ENCODE measurements at places on chromosomes 2 and 18. TPM values are rescaled to one million over a fixed set of nuclear protein-coding genes. Genes with fewer than 3 reads are reported as not detected.

GRCh38 chr2:69890881-69891280 lies 2.9 kb upstream of the SNRNP27 start:
- no peak for DNase-seq

ALPI gene
- not detected for total RNA-seq

HOXD10 gene
- not detected for total RNA-seq

DNA sequence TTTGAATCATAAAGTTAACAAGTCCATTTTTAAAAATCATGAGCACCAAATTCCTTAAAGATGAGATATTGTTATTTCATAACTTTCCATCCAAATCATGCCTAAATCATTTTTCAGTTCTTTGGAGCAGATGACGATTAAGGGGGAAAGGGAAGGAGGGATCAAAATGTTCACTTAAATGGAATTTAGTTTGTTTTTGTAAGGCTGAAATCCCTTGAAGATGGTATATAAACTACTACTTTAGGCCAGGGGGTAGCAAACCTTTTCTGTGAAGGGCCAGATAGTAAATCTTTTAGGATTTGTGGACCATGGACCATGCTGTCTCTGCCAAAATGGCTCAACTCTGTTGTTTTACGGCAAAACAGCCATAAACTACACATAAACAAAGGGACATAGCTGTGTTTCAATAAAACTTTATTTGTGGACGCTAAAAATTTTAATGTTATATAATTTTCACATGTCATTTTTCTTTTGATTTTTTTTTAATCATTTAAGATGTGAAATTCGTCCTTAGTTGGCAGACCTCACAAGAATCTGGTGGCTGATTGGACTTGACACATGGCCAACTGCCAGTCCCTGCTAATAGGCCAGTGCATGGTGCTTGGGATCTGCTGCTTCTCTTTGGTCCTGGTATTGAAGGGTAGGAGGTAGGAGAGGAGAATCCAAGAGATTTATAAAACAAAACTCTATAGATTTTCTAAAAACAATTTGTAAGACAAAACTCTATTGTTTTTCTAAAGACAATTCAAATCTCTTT lies 52.0 kb upstream of the RTN4 start:
- no peak for DNase-seq

DNA sequence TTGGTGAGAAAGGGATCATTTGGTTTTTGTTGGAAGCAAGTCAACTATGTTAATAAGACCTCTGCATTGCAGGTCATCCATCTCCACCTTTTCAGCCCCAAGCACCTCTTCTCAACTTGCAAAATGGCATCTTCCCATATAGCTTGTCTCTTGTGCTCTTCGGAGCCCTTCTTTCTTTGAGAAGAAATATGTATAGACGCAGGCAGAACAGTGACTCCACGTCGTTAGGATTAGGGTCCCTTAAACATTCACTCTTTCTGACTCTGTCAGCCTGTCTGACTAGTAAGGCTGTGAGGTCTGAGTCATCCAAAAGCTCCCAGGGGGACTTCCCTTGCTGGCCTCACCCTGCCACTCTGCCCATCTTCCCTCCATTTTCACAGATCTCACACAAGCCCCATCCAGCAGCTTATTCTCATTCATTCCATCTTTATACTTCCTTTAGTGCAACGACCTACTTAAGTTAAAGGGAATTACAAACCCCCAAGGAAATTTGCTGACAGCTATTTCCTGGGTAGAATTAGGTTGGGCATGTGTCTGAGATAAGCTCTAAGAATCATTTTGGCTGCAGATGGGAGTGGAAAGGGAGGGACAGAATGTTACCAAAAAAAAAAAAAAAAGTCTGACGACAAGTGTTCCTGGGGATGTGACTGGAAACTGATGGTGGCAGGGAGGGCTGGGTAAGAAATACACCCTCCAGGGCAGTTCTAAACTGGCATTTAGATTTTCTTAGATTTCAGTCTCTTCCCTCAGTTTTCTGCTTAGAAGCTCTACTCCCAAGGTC lies 37.7 kb upstream of the MEX3C start:
- no peak for DNase-seq

GREB1 gene
- 1.1 TPM for total RNA-seq

GRCh38 chr2:182456784-182457183 lies 29.9 kb upstream of the PDE1A start:
- DNase-seq = peak; percentile 25

DNA sequence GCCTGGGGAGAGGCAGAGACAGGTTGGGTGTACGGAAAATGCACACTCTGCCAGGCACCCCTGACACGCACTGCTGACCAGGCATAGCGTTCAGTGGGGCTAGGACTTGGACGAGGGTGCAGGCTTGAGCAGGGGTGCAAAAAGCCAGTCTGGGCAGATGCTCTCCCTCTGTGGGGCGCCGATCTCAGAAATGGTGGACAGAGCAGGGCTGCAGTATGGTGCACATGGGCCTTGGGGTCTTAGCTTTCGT lies 1.0 kb upstream of the ARHGEF4 start:
- DNase-seq = no peak

DNA sequence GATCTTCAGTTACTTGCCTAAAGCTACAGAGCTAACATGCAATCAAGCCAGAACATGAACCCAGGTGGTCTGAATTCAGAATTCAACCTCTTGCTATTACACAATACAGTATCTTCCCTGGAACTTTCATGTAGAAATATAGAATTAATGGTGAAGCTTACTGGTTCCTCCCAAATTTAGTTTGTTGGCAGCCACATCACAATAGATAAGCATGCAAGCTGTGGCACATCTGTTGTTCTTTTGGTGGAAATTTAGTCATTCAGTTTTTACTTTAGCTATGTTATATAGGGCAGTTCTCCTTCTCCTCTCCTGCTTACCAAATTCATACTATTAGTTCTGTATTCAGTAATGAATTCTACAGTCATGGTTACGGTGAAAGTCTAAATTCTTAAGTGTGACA lies 101.0 kb upstream of the RNF152 start:
- DNase-seq = no peak

Measured in osteoblast (primary cell).